ENCODE measurements at places on chromosomes 7 and 10.

- DNase-seq = no peak
Observed at GRCh38 chr10:59880971-59881510, 25.3 kb downstream of the CCDC6 start.

DNA sequence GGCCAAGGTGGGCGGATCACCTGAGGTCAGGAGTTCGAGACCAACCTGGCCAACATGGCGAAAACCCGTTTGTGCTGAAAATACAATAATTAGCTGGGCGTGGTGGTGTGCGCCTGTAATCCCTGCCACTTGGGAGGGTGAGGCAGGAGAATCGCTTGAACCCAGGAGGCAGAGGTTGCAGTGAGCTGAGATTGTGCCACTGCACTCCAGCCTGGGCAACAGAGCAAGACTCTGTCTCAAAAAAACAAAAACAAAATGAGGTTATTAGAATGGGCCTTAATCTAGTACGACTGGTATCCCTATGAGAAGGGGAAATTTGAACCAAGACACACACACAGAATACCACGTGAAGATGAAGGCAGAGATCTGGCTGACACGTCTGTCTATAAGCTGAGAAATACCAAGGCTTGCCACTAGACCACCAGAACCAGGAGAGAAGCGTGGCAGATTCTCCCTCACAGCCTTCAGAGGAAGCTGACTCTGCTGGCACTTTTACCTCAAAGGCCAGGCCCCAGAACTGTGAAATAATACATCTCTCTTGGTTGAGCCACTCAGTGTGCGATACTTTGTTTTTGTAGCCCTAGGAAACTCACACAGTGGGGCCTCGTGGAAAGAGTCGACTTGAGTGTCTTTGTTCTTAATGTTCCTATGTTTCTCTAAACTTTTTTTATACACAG, 59.6 kb downstream of the TMEM209 start:
- DNase-seq = no peak

DNA sequence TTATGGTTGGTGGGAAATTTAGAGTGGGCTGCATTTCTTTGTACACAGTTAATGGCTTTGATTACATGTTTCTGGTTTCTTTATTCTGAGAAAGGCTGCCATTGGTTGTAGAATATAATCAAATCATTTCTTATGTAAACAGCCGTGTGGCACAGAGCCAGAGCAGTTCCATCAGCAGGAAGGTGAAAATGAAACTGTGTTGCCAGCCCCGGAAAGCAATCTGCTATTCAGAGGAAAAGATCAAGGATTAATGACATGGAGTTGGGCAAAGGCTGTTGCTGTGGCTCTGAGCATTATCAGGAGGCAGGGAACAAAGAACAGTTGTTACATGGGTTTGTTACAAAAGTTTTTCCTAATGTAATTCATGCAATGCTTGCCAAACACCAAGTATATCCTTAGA, 74.2 kb upstream of the ZNF716 start:
- DNase-seq = no peak

DNA sequence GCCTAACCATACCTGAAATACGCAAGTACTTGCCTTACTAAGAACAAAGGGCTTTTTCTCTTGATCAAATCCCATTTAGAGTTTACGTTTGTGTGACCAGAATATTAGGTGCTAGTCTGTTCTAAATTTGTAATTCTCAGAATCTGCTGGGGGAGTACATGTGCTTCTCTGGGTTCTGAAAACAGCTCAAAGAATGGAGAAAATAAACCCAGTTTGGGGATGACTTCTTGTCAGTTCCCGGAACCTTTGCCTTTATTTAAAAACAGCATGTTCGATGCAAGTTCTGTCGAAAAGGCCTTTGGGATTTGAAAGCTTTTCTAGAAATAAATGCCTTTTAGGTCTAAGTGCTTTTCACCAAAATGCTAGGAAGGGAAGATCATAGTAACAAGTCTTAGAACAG, 147.0 kb downstream of the ARID5B start:
- DNase-seq = no peak

GRCh38 chr10:78640796-78641636, 427.8 kb upstream of the ZMIZ1 start:
- no peak for DNase-seq

DNA sequence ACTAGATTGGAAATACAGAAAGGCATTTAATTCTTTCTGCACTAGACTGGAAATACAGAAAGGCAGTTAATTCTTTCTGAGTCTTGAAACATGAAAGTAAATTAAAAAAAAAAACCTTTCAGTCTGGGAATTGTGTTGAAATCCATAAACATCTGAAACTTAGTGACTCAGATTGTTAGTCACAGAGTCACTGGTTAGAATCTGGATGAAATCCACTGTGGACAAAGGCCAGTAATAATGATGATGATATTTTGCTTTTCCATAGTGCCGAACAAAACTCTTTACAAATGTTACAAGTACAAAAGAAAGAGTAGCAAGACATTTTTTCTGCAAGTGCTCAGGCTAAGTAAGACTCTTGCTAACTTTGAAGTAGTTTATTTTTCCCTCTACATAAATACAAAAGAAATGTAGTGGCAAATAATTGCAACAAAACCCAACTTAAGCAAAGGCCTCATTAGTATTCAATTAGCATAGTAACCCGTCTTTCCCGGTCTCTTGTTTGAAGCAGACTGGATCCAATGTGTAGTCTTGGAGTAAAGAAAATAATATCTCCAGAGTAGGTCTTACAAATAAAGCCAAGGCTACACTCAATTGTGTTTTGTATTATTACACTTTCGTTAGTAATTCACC, 5.8 kb upstream of the PRTFDC1 start:
- DNase-seq = no peak

GRCh38 chr7:34675749-34676374, 17.8 kb downstream of the NPSR1 start:
- no peak for DNase-seq

GRCh38 chr7:106918991-106919390, 53.9 kb downstream of the PIK3CG start:
- no peak for DNase-seq

DNA sequence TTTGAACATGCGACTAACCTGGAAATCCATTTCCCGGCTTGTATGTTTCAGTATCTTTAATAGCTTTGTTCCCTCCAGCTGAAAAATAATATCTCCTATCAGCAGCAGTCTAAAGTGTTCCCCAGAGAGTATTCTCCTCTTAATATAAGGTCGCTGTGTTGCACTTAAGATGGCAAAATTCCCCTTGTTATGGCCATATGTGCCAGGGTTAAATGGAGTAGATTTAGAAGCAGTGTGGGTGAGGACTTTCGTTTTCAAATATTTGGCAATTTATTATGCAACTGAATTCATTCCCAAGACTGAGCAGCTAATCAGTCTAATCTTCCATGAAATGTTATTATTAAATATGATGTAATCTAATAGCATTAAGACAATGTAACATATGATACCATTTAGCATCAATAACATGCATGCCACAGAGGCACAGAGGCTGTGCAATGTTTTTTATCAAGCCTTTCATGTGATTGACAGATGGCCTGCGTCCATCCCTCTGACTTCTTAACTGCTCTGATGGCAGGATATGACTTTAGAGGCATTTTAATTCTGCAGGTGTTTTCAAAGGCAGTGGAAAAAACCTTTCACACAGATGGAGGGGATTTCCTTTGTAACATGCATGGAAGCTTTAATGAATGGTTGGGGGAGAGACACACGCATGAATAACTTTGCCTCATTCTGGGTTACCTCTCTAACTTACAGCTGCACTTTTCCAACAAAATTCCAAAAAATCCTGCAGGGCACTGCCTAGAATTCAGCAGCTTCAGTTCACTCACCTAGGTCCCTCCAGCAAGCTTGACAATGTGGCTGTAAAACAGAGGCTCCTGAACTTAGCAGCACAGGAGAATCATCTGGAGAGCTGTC, 55.1 kb upstream of the ZPBP start:
- no peak for DNase-seq
